ENCODE measurements at places on chromosomes 4 and X.

DNA sequence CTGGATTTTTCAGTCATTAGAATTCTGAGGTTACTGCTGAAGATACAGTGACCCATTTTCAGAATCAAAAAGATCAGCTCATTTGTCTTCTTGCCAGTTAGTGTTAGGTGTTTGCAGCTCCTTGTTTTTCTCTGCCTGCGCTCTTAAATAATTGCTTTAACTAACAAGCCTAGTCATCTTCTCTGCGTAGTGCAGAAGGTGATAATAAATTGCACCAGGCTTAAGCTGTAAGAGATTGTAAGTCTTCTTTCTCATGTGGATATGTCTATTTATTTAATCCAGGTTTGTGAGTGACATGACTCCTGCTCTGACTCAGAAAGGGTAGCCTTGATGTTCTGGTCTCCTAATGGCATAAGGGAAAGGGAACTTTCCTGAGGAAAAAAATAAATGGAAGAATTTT lies 167.2 kb downstream of the CEP135 start:
- no peak for DNase-seq

DNA sequence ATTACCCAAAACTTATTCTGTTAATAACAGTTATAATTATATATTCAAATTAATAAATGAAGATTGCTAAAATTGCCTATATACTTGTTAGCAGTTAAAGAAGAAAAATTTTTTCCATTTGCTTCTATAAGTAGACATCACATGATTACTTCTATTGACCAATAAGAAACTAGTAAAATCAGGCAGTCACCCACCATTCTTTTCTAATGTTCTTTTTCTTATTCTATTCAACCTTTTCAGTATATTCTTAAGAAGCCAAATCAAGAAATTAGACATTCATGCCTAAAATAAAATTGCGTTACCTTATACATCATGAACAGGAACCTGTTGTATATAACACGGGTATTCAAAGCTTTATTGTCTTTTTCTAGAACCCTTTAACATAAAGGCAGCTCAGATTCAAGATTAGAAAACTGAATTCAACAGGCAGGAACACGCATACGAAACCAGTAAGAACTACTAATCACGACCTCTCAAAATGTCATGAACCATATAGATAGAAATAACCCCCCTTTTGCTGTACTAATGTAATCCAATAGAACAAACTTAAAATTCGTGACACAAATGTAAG lies 568.1 kb upstream of the DIPK2B start:
- no peak for DNase-seq

- no peak for DNase-seq
Observed at GRCh38 chr4:151012820-151013219, 2.3 kb downstream of the LRBA start.

- no peak for DNase-seq
Observed at GRCh38 chrX:48806081-48806480, 4.2 kb downstream of the HDAC6 start.

- no peak for DNase-seq
Observed at GRCh38 chr4:182022909-182023308, 220.3 kb upstream of the TENM3 start.

All from PC-9 (cell line).